ENCODE measurements at places on chromosomes 4 and X.

- DNase-seq = no peak
Measured at GRCh38 chrX:30876367-30876766, 12.7 kb downstream of the TAB3 start.

DNA sequence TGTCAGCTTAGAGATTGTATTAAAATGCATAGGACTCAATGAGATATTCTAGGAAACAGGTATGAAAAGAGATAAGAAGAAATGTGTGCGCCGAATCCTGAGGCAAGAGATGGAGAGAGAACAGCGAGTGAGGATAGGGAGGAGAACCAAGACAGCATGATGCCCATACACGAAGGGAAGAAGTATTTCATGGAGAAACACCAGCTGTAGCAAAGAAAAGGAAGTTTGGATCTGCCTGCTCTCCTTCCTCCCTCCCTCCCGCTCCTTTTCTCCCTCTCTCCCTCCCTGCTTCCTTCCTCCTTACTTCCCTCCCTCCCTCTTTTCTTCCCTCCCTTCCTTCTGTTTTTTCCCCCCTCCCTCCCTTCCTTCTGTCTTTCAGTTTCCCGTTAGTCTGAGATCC, 318.6 kb upstream of the TAPT1 start:
- DNase-seq = no peak

GRCh38 chr4:88775529-88775928, 77.9 kb upstream of the NAP1L5 start:
- DNase-seq = no peak

DNA sequence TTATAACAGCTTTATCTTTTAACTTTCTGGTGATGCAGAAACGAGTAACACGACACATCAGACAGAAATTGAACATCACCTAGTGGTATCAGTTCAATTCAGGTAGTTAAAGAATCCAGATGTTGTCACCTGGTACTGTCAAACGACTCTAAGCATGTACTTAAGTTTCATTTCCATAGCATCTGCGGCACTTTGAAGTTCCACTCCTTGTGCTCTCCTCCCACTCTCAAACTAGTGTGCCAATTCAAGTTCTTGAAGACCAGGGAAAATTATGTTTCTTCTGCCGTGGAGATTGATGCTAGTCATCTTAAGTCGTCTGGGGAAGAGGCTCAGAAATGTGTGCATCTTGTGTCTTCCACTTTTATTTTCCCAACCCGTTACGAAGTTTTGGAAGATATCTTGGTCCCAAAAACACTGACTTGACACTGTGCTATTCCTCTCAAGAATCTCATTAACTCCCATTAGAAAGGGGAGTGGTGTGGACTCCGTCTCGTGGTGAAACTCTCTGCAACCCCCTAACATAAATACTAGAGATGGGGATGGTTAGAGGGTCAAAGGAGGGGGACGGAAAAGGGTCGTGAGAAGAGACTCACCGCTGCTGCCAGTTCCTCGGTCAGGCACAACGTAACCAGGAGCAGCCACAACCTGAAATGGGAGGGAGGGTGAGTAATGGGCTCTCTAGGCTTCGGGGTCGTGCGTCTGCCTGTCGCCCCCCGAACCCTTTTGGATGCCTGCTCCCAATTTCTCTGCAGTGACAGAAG, 693 bp downstream of the COL4A6 start:
- no peak for DNase-seq

DNA sequence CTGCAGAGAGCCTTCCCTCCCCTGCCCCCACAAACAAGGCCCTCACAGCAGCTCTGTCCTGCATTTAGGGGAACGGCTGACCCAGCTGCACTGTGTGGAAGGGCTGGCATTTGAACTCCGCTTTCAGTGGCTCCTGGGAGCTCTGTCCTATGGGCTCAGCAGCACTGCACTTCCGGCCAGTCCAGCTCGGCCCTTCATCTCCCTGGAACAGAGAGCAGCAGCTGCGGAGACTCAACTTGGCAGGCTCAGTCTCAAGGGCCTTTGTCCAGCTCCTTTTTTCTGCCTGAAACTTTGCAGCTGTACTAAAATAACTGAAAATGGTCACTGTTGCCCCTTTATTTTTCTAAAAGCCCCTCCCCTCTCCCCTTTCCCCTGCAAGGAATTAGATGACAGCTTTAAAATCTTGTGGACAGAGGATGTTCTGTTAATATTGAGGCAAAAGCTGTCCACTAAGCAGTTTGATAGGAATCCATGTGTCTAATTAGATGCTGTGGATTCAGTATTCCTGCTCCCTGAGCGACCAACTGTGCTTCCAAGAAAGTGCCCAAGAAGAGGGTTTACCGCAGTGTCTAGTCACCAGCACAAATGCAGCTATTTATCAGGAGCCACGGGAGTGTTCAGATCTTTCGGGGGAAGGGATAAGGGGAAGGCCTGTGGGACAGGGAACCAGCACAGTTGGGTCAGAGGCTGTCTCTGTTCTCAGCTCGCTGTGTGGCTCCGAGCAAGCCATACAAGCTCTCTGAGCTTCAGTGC, 133.1 kb downstream of the AFAP1 start:
- DNase-seq = no peak

GRCh38 chrX:118550792-118551191, 55.2 kb downstream of the DOCK11 start:
- DNase-seq = no peak

- no peak for DNase-seq
Measured at GRCh38 chr4:146029147-146029546, 90.5 kb upstream of the ZNF827 start.

- no peak for DNase-seq
Measured at GRCh38 chrX:10677490-10677889, 57.1 kb upstream of the MID1 start.

DNA sequence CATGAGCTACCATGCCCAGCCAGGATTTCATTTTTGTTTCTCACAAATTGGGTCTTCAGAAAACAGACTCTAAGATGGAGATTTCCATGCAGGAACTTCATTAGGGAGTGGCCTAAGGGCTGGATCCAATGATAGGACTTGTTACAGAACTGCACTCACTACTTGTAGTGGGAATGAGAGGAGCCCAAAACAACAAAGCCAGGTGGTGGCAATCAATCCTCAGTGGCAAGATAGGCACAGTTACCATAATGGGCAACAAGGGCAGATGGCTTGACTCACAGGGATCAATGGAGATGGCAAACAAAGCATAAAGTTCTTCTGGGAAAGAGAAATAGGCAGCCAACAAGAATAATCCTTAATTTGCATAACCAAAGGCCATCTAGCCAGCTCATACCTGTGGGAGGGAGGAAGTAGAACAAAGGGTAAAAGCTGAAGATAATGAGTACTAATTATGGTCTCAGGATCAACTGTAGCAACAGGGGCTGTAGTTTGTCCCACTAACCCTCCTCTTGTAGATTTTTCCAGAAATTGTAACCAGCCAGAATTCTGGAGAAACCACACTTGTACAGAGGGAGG, 72.8 kb upstream of the MAPK10 start:
- DNase-seq = no peak

DNA sequence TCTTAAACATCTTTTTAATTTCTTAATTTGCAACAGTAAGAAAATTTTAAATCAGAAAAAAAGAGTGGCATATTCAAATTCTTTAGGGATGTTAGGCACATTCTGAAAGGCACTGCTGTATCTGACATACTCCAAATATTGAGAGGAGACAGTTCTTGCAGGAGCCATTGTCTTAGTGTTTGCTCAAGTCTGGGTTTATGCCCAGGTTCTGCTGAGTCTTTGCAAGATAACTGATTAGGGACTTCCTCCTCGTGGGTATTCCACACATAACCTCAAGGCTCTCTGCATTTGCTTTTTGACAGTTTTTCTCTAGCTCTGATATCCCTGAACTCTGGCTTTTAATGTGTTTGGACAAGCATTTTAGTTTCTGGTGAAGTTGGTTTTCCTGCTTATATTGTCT, 52.6 kb downstream of the RPS3A start:
- no peak for DNase-seq

GRCh38 chrX:16654093-16654492, 4.1 kb downstream of the S100G start:
- DNase-seq = no peak

GRCh38 chr4:109803924-109804571, 2.2 kb upstream of the CFI start:
- DNase-seq = peak; percentile 67

DNA sequence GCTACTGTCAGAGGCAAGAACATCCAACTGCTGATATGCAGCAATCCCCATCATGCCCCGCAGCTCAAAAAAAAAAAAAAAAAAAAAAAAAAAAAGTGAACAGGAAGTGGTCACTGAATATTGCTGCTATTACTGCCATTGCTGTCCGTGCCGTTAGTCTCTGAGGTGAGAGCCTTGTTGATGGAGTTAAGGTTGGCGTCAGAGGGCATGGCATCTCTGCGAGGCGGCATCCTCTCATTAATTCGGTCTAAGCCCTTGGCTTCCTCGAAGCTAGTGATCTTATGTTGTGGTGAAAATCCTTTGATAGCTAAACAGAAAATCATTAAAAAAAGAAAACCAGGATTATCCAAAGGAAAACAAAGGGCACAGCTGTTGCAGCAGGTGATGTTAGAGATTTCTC, 321.6 kb downstream of the PPP3CA start:
- no peak for DNase-seq

DNA sequence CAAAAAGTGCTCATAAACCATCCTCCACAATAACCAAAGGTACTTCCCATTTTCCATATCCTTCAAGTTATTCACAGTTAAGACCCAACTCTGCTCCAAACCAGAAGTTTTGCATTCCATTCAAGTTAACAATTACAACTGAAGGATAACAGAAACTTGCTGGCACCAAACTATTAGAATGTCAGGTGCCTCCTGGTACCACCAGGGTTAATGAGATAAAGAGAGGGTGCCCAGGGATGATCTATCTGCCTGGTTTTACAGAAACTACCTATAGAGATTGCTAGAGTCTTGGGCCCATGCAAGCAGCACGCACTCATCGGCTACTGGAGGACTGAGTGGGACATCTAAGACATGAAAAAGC, 114.6 kb downstream of the RBM47 start:
- no peak for DNase-seq

DNA sequence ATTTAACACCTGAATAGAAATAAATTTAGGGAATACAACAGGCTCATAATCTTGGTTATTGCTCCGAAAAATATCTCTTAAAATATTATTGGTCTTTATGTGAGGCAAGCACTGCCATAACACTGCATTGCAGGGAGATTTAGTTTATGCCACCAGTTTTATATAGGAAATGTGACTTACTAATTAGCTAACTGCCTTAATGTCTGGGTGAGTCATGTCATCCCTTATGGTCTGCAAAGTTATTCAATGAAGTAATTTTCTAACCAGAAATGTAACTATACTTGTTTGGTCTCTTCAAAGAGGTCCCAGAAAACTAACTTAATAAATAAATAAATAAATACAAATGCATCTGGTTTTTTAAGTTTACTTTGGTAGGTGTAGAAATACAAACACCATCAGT, 597.2 kb downstream of the GALNTL6 start:
- DNase-seq = no peak

DNA sequence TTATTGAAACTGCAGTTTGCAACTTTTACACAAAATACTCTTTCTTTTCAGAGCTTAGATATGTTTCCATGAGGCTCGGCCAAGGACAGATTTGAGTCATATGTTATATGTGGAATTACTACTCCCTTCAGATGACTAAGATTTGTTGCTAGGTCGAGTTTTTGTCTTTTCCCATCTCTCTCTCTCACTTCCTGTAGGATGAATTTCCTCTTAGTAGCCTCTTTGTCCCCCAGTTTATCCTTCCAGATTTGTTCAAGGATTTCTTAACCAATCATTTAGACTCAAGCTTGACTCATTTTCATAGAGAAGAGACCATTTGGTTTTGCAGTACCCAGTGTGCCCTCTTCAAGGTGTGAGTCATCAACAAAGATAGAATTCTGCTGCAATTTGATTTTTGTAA, 209.2 kb downstream of the GLUD2 start:
- DNase-seq = no peak

DNA sequence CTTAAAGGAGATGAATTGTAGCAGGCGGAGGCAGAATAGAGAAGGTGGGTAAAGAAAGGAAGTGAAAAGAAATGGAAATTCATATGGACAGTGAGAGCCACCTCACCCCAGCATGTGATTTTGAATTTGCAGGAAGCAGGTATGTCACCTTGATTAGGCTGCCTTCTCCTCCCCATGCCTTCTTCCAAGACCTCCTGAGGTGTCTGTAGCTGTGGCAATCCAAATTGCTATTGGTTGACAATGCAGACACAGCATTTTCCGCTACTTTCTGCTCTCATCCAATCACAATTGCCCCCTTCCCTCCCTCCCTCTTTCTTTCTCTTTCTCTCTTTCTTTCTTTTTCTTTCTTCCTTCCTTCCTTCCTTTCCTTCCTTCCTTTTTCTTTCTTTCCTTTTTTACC, 38.5 kb downstream of the RAB33B start:
- DNase-seq = no peak

Data from activated CD4-positive, alpha-beta T cell treated with anti-CD3 and anti-CD28 coated beads, Interleukin-2, amount 10 ng/mL, durations not matched to agents 24 days and 14 days (primary cell).